CD8-positive, alpha-beta T cell (primary cell): ENCODE measurements at places on chromosomes 6 and 20.
A peak's percentile ranks its signal among the peaks of the same experiment; 100 is the strongest.

DNA sequence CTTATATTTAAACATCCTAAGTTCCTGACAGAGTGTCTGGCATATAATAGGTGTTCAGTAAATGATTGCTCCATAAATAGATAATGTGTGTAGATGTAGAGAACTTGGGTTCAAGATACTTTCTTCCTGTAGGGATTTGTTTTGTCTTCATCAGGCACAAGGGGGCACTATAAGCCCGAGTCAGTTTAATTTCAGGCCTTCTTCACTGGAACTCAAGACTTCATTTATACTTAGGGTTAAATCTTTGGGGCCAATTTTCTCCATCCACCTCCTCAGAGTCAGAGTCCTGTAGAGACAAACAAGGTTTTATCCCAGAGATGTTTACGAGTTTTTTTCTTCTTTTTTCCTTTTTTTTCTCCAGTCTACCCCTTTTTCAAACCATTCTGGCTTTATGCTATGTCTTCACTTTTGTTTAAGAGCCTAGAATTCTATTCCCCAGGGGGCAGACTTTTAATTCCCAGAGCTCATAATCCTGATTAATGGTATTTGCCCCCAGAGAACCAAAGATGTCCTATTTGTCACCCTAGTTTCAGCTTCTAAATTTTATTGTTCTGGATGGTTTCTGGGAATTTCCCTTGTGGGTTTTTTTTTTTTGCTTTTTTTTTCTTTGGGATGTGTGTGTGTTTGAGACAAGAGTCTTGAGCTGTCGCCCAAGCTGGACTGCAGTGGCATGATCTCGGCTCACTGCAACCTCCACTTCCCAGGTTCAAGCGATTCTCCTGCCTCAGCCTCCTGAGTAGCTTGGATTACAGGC lies 88.4 kb downstream of the HFE start:
- DNase-seq: peak; percentile 87

GRCh38 chr6:165662041-165662748 lies 846 bp downstream of the PDE10A start:
- DNase-seq: no peak

DNA sequence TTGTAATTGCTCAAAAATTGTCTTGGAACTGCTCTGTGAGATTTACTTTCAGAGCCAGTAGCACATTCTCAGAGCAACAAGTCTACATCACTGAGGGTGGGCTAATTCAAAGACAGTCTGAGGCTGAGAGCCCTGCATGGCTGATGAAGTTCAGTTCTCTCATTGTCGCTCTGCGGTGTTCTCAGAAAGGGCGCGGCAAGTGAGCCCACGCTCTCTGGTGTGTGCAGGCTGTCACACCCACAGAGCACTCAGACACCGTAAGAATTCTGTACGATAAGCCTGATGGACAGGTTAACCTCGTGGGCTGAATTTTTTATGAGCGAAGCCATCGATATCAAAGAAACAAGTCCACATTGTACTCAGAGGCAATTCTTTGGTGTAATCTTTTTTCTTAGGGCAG lies 557.8 kb downstream of the HACE1 start:
- DNase-seq: no peak

GRCh38 chr6:38708496-38708895 lies 5.6 kb upstream of the GLO1 start:
- no peak for DNase-seq

GRCh38 chr6:147218797-147219196 lies 14.6 kb downstream of the STXBP5 start:
- no peak for DNase-seq

DNA sequence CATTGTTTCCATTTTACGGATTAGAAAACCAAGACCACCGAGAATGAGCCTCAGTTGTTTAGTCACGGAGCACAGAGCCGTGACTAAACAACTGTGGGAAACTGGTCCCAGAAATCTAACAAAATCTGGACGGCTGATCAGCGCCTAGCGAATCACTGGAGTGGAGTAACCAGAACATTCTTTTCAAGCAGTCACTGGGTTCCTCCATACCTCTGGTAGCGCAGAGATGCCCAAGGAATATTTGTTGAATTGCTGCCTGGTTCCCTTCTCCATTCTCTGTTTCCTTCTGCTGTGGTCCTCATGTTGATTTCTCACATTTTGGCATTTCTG lies 62.0 kb downstream of the GPX5 start:
- no peak for DNase-seq

GRCh38 chr6:107727096-107727757 lies 96.9 kb downstream of the SCML4 start:
- no peak for DNase-seq

DNA sequence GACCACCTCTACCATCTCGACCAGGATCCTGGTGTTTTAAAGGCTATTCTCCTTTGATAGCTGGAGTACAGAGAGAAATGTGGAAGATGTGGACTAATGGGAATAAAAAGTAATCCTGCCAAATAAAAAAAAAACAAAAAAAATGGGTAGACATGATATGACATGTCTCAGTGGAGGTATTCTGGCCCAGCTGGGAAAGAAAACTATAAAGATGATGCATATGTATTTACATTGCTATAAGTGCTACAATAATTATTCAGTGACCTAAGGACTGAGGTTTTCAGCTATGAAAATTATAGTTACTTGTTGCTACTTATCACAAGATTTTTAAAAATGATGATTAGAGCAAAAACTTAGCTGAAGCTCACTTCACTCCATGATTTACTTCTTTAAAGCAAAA lies 101.1 kb downstream of the SIM1 start:
- no peak for DNase-seq

DNA sequence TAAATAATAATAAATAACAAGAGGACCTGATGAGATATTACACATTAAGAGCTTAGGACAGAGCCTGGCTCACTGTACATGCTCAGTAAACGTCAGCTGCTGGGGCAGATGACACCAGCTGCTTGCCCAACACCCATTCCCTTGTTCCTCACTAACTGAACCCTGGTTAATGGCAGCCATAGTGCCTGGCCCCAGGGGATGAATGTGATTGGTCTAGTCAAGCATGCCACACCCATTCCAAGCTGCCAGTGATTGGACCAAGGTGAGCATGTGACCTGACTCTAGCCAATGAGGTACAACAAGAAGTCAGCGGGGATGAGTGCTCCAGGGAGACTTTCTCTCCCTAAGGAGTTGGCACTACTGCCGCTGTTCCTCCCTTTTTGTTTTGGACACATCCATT lies 85.1 kb upstream of the PTPN1 start:
- no peak for DNase-seq

DNA sequence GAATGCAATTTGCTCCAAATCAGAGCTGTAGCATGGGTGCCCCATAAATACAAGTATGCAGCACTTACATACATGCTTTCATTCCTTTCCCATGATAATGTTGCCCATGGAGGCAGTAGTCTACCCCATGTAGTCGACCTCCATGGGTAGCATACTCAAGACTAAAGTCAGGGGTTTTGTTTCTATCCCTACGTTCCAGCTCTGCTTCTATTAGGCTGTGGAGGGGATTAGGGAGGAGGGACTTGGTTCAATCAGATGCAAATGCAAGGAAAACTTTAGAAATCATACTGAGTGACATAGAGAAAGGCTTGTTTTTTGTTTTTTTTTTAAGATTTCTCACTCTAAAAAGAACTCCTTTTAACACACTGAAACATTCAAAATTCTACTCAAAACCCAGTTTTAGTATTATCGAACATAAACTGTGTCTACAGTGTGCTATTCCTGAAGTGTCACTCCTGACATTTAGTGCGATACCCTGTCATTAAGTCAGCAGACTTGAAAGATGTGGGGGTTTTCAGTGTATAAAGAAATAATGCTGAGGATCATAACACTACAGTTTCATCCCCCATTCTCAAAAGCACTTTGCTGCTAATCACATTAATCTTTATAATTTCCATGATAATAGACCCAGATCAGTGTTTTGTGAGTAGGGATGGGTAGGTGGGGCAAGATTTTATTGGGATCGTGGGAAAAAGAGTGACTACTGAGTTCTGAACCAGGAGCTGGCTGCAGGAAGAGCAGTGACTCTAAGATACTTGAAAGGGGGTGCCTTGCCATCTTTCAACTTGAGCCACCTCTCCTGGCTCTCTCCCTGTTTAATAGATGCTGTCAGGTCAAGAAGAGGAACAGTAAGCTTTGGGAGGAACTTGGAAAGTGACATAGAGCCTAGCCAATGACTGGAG lies 40.4 kb upstream of the SCML4 start:
- DNase-seq: no peak

- peak; percentile 83 for DNase-seq
Observed at GRCh38 chr20:31717478-31718201, 5.0 kb downstream of the BCL2L1 start.

- DNase-seq: no peak
Observed at GRCh38 chr20:62942456-62942855, 4.5 kb downstream of the GID8 start.

- peak; percentile 55 for DNase-seq
Observed at GRCh38 chr6:168619560-168620314, 178.8 kb downstream of the SMOC2 start.

DNA sequence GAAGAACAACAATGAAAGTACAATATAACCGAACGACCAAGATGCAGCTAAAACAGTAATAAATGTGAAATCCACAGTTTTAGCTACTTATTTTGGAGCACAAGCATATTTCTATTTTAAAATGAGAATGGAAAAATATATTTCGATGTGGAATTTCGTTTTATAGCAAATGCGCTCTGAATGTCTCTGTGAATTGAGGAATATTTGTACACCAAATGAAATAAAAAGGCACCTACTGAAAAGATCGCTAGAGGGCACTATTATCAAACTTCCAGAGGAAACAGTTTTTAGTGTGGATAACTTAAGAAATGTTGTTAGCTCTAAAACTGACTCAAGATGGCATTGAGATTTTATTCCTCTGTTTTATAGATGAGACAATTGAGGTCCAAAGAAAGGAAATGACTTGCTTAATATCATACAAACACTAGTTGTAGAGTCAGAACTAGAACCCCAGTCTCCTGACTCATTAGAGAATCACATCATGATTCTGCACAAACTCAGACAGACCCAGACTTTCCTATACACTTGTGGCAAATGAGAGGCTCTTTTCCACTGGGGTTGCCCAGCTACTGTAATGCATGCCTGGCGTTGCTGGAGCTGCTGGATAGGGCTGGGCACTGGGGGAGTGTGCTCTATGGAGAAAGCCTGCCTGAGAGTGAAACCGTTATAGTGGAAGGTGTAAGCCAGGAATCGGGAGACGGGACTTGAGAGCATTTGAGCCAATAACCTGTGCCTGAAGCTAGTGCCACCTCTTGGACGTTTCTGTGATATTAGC lies 51.9 kb downstream of the GCLC start:
- DNase-seq: no peak

DNA sequence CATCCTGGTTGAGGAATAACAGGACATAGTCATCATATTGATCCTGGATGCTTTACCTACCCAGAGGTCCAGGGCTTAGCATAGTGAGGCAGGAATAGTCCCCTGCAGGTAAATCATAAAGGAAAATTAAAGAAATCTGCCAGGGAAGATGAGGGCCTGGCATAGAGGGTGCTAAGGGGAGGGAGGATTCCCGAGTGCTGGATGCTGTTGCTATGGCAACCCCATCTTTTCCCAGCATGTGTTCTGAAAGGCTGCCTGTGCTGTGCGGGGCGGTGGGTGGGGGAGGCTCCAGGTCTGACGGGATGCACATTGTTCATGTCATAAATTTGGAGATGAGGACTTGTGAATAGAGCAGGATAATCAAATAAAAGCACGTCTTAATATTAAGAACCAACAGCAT lies 212.6 kb upstream of the PCSK2 start:
- no peak for DNase-seq

DNA sequence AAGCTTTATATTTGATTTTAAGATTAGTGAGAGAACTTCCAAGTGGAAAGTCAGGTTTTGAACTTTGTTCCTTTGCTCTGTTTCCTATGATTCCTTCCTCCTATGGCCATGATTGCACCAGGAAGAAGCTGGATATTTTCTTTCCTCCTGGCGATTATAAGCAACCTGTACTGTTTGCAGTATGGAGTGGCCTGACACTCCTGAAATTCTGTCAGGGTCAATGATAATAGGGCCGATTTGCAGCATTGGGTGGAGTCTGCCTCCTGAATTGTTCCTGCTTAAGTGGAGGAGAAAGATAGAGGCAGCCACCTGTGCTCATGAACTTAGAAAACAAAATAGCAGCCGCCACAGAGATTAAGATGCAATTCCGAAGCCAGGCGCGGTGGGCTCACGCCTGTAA lies 9.8 kb upstream of the FAM217A start:
- DNase-seq: no peak

GRCh38 chr20:35317416-35318210 lies 25.4 kb upstream of the FAM83C start:
- DNase-seq: no peak

DNA sequence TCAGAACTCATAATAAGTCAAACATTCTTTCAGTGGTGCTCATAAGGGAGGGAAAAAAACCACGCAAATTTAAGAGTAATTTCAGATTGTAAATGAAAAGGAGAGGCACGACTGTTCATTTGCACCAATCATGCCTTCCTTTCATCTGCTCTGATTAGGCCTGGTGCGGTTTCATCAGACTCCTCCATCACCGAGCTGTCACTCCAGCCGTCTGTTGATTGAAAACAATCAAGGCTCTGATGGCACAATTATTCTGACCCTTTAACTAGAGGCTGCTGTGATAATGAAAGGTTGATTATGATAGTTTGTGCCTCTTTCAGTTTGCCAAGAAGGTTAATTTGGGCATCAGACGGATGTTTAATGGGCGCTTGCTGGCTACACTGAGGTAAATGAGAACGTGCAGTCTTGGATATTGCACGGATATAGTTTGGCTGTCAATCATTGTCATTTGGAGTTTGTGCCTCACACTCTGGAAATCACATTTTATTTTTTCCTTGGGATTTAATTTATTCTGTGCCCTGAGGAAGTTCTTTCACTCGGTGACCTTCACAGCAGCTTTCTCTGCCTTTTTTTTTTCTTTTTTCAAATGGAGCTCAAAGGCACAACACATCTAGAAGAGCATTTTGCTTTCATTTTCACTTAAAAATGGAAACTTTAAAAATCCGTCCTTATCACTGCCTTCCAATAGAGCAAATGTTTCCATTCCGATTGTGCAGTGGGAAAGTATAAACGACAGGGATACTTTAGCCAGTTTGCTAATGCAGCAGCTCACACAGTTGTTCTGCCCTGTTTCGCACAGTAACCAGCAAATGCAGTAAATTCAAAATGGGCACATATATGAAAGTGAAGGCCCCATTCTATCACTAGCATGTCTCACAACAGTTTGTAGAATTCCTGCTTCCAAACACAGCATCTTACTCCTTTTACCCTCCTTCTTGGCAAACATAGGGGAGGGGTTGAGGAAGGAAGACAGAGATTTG lies 172.8 kb downstream of the KLHL32 start:
- DNase-seq: no peak

- no peak for DNase-seq
Observed at GRCh38 chr6:141938664-141939063, 194.1 kb upstream of the GJE1 start.

DNA sequence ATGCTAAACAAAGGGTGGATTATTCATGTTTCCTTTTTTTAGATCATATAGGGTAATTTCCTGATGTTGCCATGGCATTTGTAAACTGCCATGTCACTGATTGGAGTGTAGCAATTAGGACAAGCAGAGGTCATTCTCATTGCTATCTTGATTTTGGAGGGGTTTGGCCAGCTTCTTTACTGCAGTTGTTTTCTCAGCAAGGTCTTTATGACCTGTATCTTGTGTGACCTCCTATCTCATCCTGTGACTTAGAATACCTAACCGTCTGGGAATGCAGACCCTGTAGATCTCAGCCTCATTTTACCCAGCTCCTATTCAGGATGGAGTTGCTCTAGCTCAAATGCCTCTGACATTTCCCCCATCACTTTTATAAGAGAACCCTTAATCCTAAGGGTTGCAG lies 53.6 kb downstream of the CDS2 start:
- no peak for DNase-seq

GRCh38 chr6:170444056-170444591 lies 109.0 kb downstream of the PSMB1 start:
- DNase-seq: no peak

GRCh38 chr6:14270925-14271788 lies 153.6 kb downstream of the CD83 start:
- peak; percentile 39 for DNase-seq
